Heart right ventricle (tissue), 16 donors: ENCODE measurements at places on chromosomes 5 and 9.
A peak's percentile ranks its signal among the peaks of the same experiment; 100 is the strongest.

GRCh38 chr5:91194824-91195381, 188.2 kb downstream of the ARRDC3 start:
- DNase-seq: no peak

- no peak for DNase-seq
These were observed 287.3 kb downstream of the EFNA5 start for GRCh38 chr5:107383414-107383813.

GRCh38 chr9:4739587-4740387, 1.2 kb downstream of the AK3 start:
- DNase-seq: peak; percentile 30

DNA sequence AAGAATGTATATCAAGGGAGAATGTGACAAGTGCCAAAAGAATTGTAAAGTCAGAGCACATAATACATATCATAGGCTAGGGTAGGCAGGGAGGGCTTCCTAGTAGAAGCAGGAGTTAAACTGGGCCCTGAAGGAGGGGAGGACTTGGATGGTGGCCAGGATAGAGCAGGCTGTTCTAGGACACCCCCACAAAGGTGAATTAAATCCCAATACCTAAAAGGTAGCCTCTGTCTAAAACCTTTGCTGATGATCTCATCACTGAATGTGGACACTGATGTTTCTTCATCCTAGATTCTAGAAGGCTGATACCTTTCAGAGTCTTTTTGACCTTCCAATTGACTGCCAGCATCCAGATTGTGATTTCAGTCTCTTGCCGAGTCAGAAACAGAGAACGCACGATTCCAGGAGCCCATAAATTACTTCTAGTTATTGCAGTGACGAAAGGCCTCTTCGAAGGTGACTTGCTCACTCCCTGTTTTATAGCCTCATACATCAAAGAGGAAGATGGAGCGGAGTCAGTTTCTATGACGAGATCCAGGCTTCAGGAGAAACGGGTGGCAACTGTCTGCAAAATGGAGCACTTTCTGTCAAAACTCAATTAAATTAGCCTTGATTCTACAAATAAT, 43.2 kb downstream of the KIF4B start:
- no peak for DNase-seq

DNA sequence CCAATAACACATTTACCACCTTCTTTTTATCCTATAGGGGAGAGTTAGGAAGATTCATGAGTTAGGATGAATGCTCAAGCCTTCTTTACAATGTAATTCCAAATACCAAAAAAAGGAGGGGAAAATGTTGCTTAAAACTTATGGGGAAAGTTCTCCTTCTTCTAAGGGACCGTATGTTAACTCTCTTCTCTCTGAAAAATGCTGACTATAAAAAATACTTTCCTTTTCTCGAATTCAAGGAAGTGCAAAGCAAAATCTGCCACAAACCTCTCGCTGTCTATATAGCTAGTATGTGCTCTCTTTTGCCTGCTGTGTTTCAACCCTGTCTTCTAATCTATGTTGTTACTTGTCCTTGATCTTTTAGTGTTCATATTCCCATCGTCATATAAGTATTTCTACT, 768.6 kb upstream of the C9orf72 start:
- DNase-seq: no peak

- no peak for DNase-seq
These were observed 424.1 kb upstream of the CD180 start for GRCh38 chr5:67620424-67621397.

DNA sequence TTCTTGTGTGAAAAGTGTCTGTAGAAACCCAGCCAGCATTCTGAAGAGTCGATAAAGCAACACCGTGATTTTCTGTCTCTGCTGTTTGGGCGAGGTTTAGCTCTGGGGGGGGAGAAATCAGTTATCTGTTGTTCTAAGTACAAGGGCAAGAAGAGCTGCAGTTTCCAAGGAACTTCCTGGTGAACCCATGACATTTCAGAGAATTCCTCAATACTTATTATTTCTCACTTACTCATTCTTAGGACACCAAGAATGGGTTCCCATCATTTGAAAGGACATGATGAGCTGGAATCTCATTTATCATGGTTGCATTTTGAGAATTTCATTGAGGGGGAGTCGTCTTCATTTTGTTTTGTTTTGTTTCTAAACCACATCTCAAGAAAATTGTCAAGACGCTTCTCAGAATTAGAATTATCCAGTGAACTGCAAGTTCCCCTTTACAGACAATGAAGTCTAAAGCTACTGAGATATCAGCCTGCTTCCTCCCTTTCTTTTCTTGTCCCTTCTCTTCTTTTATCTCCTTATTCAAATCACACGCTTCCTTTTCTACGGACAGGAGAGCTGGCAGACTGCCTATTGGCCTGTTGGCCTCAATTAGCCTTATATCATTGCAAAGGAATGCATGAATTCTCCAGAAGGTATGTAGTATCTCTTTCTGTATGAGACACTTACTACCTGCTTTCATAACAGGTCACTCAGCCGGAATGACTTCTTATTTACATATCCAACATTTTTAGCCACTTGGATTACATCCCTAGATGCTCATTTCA, 53.7 kb downstream of the ZNF462 start:
- DNase-seq: peak; percentile 53

- DNase-seq: no peak
These were observed 117.0 kb downstream of the PIK3R1 start for GRCh38 chr5:68332556-68332955.

GRCh38 chr5:158120760-158121159, 261.8 kb upstream of the CLINT1 start:
- no peak for DNase-seq

- no peak for DNase-seq
These were observed 60.1 kb downstream of the FOCAD start for GRCh38 chr9:20744036-20744630.

GRCh38 chr9:97880336-97880735, 27.3 kb downstream of the FOXE1 start:
- no peak for DNase-seq

DNA sequence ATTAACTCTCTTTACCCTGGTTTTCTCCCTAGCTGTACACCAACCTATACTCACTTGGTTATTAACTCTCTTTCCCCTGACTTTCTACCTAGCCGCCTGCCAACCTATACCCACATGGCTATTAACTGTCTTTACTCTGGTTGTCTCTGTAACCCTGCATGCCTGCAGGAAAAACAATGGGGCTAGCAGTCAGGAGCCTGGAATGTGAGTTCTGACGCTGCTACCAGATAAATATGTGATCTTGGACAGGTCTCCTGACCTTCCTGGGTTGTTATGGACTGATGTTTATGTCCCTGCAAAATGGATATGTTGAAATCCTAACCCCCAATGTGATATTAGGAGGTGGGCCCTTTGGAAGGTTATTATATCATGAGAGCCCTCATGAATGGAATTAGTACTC, 119.2 kb downstream of the SMARCA2 start:
- DNase-seq: no peak

- no peak for DNase-seq
These were observed 76.9 kb downstream of the TSSK1B start for GRCh38 chr5:113357696-113358476.

GRCh38 chr5:106047341-106047740, 1623.4 kb downstream of the EFNA5 start:
- no peak for DNase-seq

DNA sequence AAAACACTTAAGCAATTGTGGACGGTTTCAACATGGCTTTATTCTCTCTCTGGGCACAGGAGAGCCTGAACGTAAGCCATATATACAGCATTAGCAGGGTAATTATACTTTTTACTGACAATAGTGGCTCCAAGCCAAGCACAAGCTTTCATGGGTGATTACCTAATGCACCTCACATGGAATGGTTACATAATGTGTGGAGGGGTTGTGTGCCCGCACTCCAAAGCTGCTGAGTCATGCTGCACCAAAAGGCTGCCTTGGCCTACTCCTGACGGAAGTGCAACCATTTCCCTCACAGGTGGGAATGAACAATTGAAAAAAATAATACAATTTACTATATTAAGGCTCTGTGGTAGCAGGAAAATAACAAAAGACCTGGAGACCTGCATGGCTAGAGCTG, 86.5 kb upstream of the ATP10B start:
- DNase-seq: no peak
